CD4-positive, alpha-beta T cell treated with Interleukin-6 at 100 ng/mL for 8 hours (primary cell): ENCODE measurements at places on chromosomes 7 and 10.

DNA sequence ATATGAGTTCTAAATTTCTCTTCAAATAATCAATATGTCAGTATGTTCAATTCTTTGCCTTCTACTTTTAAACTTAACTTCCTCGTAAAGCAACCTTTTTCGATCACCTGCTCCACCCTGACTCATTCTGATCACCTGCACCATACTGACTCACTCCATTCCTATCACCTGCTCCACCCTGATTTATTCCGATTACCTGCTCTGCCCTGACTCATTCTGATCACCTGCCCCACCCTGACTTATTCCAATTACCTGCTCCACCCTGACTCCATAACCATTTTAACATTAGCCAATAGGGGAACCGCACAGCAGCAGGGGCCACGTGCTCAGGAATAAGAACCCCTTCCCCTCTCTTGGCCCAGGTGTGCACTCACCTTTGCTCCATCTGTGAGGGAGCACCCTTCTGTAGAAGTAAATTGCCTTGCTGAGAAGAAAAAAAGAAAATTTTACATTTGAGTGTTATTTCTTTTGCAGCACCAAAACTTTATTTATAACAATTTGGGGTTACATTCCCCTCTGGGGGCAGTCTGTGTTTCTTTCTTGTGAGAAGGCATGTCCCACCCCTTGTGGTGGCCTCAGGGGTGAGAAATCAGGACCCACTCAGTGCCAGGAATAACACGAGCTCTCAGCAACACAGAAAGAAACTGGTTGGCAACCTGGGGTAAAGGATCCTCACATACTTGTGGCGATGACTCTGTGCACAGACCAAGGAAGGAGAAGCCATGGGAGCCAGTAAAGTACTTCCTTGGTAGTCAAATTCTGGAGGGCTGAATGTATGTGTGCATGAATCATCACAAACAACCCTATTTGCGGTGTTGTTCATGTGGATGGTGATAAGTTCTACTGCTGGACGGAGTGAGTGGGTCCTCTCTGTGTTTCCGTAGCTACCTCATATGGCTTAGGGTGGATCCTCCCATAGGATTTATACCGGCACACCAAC is 29.4 kb upstream of the PPP1R9A start:
- no peak for DNase-seq

DNA sequence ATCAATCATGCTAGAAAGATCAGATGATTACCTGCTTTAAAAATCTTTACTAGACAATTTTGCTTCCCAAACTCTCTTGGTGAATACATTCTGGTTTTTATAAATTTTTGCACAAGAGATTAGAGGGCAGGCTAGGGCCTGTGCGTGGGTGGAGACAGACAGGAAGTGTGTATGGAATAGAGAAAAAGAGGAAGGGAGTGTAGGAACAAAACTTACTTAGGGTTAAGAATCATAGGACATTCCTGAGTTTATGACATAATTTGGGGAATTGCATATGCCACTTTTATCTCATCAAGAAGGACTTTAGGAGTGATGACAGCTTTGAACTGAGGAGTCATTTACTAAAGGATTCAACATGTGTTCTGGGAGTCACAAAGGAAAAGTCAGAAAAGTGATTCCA is 31.3 kb downstream of the LAMB1 start:
- no peak for DNase-seq

GRCh38 chr7:36283711-36284130 is 105.9 kb upstream of the ANLN start:
- DNase-seq: peak; percentile 20

DNA sequence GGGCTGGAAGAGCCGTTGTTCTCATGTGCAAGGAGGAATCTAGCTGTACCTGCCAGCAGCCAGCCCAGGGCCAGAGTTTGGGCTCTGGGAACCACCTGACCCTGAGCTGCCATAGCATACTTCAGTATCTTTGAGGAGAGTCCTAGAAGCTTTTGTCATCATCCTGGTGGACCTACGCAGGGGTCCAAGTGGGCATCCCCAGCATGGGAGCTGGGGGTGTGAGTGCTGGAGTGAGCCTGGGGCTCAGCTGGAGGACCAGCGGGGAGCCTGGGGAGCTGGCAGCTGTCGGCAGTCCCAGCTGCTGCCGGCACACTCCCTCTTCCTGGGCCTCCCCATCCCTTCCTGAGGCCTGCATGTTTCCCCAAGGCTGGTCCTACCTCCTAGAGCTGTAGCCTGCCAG is 32.5 kb downstream of the C10orf105 start:
- no peak for DNase-seq

DNA sequence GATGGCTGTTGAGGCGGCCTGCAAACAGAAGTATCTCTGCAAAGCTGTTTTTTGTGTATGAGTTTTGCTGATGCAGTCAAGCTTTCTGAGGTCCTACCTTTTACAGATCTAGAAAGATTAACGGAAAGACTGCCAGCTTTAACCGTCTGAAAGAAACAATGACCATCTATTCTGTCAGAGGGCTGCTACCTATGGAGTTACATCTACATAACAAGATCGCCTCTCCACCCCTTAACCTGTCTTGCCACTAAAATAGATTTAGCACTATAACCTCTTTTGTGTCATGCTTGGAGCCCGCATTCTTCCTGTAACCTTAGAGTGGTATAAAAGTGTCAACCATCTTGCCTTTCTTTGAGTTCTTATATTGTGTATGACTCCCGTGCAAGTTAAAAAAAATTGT is 291.2 kb downstream of the POM121L12 start:
- no peak for DNase-seq

GRCh38 chr7:47553309-47553708 is 28.6 kb downstream of the TNS3 start:
- DNase-seq: no peak

- DNase-seq: no peak
Measured at GRCh38 chr10:79982362-79982800, 33.5 kb upstream of the SFTPD start.

GRCh38 chr10:101028446-101029337 is 2.2 kb downstream of the PDZD7 start:
- DNase-seq: no peak
